ENCODE measurements at places on chromosomes 13 and 19. TPM values are rescaled to one million over a fixed set of nuclear protein-coding genes. Genes with fewer than 3 reads are reported as not detected.

ZNF480 gene
- total RNA-seq: 16.3 TPM

ATCAY gene
- total RNA-seq: 0.12 TPM

GPR4 gene
- not detected for total RNA-seq

ZNF649 gene
- 0.26 TPM for total RNA-seq

ZNF534 gene
- not detected for total RNA-seq

EID2B gene
- 10.3 TPM for total RNA-seq

AMH gene
- 7.8 TPM for total RNA-seq

CRTC1 gene
- total RNA-seq: 5.4 TPM

MRI1 gene
- total RNA-seq: 14.3 TPM

ZNF808 gene
- total RNA-seq: not detected

METTL21C gene
- total RNA-seq: not detected

NMRK2 gene
- not detected for total RNA-seq

SLC6A16 gene
- total RNA-seq: 1.2 TPM

RAB3A gene
- 0.53 TPM for total RNA-seq

DNAAF3 gene
- 8.6 TPM for total RNA-seq

TEX101 gene
- not detected for total RNA-seq

RPS5 gene
- total RNA-seq: 2,606 TPM

ZNF134 gene
- 6.4 TPM for total RNA-seq

DAND5 gene
- total RNA-seq: not detected

WDR87 gene
- not detected for total RNA-seq

ACP5 gene
- not detected for total RNA-seq

ZNF709 gene
- not detected for total RNA-seq

TNPO2 gene
- 33.3 TPM for total RNA-seq

Data from A549 treated with RU486 at 1 μM for 4 hours (cell line).